ENCODE measurements at places on chromosomes 2 and 18.

GRCh38 chr2:24304631-24305030, 55.7 kb downstream of the ITSN2 start:
- no peak for DNase-seq

- DNase-seq = peak; percentile 42
Measured at GRCh38 chr18:50473881-50474280, 86.0 kb upstream of the MAPK4 start.

- no peak for DNase-seq
Measured at GRCh38 chr2:39435741-39436591, 1.1 kb downstream of the MAP4K3 start.

DNA sequence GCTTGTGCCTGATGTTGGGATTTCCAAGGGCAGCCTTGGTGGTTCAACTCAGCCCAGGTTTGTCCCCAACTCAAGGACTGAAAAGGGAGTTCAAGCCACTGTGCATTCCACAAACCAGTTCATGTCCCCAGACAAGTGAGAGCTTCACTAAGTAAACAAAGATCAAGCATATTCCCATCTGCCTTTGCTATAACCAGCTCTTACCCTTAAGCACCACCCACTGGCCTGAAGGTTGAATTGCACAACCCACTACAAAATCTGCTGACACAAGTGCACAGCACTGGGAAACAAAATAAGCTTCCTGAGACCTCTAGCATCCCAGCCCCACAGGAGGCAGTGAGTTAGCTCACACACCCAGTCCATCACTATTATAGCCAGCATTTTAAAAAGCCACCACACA, 516.7 kb downstream of the NR4A2 start:
- DNase-seq = no peak

GRCh38 chr2:120820263-120820952, 84.7 kb downstream of the GLI2 start:
- peak; percentile 20 for DNase-seq

DNA sequence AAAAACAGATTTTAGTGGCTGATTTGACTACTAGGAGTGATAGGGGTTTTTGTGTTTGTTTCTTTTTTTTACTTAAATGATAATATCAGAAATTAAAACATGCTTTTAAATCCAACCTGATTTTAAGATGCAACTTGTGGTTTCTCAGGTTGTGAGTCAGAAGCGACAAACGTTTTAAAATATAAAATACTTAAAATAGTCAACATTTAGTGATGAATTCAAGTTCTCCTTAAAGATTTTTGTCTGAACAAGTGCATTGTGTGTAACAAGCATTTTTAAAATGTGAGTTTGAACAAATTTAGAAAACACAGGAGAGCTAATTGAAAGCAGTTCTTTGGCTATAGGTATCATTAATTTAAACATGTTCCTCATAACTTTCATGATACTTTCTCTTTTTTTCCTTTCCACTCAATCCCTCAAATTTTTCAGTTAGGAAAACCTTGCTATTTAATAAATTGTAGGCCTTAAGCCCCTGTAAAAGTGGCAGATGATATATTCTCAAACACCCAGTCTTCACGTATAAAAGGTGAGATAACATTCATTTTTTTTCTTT, 3.6 kb downstream of the TBR1 start:
- no peak for DNase-seq

- DNase-seq = no peak
Measured at GRCh38 chr18:44741511-44741910, 60.8 kb downstream of the SETBP1 start.

DNA sequence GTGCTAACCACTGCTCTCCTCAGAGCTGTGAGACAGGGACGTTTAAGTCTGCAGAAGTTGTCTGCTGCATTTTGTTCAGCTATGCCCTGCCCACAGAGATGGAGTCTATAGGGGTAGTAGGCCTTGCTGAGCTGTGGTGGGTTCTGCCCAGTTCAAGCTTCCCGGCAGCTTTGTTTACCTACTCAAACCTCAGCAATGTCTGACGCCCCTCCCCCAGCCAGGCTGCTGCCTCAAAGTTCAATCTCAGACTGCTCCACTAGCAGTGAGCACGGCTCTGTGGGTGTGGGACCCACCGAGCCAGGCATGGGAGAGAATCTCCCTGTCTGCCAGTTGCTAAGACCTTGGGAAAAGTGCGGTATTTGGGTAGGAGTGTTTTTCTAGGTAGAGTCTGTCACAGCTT, 387.8 kb upstream of the SLC39A10 start:
- DNase-seq = no peak

DNA sequence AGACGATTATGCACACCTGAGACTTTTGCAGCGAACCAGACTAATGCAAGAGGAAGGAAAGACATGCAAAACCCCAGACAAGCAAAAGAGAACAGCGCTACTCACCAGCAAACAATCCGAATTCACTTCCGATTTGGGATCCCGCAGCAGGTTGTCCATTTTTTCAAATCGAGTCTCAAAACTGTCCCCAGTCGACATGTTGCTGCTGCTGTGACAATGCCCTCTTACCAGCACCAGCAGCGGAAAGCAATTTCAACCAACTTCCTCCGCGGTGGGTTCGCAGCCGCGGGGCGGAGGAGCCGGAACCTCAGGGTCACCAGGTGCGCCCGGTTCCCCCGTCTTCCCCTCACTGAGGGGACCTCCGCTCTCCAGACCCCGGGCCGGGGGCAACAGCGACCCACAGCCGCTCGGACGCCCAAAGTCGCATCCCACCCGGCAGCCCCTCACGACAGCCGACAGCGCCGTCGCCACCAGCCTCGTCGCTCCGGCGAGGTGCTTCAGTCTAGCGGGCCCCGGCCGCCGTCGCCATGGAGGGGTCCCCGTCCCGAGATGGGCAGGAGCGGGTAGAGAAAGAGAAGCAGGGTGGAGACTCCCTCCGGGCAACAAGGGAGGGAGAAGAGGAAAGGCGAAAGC, 784 bp downstream of the ROCK1 start:
- DNase-seq = no peak

DNA sequence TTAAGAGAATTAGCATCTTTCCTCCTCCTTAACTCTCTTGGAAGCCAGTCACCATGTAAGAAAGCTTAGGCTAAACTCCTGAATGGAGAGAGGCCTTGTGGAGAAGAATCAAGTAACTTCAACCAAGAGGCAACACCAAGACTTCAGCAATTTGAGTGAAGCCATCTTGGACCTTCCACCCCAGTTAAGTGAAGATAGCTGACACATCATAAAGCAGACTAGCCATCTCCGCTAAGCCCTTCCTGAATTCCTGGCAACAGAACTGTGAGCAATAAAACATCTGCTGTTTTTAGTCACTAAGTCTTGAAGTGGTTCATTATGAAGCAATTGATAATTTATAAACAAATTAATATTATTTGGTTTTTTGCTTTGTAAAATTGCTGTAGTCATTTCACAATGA, 1.5 kb upstream of the ZNF397 start:
- no peak for DNase-seq

- no peak for DNase-seq
Measured at GRCh38 chr18:2948038-2948437, 64.9 kb downstream of the LPIN2 start.

DNA sequence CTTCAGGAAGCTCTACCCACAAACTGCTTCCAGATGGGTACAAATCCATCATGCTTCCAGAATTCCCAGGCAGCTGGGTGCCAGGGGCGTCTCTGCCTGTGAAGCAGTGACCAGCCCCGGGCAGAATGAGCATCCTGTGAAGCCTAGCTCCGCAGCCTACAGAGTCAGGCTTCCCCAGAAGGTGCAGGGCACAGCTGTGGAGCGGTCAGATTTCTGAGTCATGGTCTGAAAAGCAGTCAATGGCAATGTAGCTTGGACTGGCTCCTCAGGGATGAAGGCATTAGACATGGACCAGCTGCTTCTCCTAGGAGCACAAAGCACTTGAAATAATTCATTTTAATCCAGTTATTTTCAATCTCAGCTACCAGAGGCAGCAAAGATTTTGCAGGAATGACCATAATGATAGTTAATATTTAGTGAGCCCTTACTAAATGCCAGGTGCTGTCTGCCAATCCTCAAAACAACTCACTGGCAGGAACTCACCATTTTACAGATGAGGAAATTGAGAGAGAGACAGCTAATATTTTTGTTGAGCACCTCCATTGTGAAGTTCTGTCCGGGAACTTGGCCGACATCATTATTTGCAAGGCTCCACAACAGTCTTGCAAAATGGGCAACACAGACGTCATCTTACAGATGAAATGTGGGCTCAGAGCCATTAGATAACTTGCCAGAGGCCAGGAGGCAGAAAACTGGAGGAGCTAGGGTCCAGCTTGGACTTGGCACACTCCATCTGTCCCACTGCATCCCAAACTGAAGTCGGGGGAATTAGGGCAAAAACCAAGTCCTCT, 31.7 kb downstream of the ACMSD start:
- no peak for DNase-seq

DNA sequence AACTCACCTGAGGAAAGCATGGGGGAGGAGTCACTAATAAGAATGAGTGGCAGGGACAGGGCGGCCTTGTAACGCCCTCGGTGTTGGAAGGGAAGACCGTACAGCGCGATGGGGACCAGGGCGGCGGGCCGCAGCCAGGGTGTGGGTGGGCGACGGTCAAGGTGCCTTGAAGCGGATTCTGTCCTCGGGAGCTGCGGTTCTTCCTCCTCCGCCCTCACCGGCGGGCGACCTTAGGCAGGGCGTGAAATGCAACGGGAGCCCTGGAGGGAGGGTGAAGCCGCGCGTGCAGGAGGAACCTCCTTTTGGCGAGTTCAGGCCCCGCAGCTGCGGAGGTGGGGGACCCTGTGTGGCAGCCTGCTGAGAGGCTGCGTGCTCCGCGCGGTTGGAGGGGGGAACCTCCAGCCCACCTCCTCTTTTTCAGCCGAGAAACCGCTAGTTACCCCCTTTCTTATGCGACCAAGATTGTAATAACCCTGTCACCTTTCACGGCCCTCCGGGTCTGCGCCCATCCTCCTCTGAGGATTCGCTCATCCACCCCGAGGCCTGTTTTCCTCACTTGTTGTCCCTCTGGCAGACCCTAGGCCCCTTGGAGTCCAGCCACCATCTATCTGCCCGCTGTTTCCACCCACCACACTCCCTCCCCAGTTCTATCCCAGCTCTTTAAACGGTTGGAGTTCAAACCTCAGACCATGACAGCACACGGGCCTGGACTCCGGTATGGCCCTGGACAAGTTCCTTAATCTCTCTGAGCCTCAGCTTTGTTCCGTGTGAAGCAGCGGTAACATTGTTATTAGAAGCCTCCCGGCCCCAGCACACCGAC, 823 bp upstream of the RNU2-63P start:
- peak; percentile 71 for DNase-seq

DNA sequence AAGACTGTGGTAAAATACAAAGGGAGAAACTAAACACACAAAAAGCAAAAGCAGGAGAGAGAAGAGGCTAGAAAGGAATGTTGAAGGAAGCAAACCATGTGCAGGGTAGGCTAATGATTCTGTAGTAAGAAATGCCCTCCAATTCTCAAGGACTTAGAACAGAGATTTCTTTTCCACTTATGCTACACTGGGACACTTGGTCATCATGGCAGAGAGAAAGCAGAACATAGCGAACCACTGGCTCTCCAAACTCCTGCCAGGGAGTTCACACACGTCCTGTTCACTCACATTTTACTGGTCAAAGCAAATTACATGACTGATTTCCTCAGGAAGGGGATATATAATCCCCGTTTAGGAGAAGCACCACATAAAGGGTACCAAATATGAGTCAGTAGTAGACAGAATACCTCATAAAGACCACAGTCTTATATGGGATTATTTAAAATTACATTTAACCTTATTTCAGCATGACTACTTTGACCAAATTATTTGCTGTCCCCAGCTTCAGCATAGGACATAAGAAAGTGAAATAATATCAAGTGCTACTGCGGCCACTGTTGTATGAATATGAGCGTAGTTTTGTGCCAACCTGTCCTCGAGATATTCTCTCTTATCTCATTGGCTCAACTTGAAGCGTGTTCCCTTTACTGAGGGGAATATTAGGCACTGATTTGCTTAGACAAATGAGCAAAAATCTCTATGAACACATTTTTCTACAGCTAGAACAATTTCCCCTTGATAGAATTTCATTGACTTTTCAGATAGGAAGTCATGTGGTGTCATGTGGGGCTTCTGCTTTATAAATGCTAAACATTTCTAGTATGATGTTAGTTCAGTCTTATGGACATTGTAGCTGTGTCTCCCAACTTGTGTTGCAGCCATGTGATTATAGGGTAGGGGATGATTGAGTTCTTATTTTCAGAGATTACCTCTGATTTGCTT, 81.7 kb downstream of the FAM161A start:
- DNase-seq = no peak

DNA sequence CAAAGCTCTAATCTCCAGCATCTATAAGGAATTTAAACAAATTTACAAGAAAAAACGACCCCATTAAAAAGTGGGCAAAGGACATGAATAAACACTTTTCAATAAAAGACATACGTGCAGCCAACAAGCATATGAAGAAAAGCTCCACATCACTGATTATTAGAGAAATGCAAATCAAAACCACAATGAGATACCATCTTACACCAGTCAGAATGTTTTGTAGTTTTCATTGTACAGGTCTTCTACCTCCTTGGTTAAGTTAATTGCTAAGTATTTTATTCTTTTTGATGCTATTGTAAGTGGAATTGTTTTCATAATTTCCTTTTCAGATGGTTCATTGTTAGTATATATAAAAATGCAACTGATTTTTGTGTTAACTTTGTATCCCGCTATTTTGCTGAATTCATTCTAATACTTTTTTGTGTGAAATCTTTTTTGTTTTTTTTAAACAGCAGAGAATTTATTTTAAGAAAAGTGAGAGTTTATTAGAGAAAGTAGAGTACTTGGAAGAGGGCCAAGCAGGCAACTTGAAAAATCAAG, 40.7 kb downstream of the SLC39A10 start:
- DNase-seq = no peak

- no peak for DNase-seq
Measured at GRCh38 chr18:33239298-33239697, 201.2 kb downstream of the CCDC178 start.

DNA sequence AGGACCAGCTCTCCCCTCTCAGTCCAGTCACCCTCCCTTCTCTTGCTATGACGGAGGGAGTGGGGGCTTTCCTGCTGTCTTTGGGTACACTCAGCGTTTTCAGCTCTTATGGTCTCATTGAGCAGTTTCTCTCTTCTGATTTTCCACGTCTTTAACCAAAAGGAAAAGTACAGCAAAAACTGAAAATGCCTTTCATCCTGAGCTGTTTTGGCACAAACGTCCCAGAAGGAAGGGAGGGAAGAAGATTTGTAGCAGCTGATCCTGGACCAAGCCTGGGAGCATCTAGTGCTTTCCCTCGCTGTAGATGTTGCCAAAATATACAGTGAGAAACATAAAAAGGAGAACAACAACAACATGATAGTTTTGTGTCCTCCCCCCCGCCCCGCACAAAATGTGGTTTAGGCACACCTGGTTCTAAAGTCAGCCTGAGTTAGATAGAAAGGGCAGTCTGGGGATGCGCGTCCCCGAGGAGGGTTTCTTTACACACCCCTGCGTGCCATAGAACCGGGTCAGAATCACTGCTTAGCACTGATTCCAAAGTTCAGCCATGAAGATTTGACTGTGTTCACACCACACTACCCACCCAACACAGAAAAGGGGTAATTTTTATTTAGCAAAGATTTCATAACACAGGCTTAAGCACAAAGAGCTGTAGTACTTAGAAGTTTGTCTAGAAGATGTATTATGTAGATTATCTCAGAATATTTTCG, 53.4 kb downstream of the SLC40A1 start:
- no peak for DNase-seq

Data from DMS79 (cell line).